Panc1 (cell line): ENCODE measurements at places on chromosomes 7 and 10.

DNA sequence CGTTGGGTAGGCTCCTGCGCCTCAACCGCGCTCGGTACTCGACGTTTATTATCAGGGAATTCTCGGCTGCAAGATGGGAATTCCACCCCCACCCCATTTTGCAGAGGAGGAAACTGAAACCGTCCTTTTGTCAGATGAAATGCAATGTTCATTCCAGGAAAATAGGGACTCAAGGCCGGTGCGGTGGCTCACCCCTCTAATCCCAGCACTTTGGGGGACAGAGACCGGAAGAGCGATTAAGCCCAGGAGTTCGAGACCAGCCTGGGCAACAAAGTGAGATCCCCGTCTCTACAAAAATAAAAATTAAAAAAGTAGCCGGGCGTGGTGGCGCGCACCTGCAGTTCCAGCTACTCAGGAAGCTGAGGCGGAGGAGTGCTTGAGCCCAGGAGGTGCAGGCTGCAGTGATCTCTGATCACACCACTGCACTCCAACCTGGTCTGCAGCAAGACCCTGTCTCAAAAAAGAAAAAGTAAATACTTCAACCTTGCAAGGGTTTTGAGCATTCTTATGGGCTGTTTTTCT, 720 bp upstream of the RFC2 start:
- H3K4me3 ChIP-seq = peak overlapping the region; percentile 88
- H3K36me3 ChIP-seq = no peaks in the 10 kb centered on the region; the same call in 1 of the 2 replicates
- peak overlapping the region; percentile 85 for H3K27ac ChIP-seq

- H3K4me3 ChIP-seq = no peak overlapping the region
- no peak overlapping the region for H3K27ac ChIP-seq
- no peak for DNase-seq
- no peaks in the 10 kb centered on the region for H3K36me3 ChIP-seq
- H3K4me1 ChIP-seq = no peaks in the 10 kb centered on the region
- H3K27me3 ChIP-seq = 0 out of 2 replicates have a peak, but pooled peaks cover 5% of the 10 kb centered on the region
Measured at GRCh38 chr10:44682507-44682906, 228.6 kb upstream of the TMEM72 start.

DNA sequence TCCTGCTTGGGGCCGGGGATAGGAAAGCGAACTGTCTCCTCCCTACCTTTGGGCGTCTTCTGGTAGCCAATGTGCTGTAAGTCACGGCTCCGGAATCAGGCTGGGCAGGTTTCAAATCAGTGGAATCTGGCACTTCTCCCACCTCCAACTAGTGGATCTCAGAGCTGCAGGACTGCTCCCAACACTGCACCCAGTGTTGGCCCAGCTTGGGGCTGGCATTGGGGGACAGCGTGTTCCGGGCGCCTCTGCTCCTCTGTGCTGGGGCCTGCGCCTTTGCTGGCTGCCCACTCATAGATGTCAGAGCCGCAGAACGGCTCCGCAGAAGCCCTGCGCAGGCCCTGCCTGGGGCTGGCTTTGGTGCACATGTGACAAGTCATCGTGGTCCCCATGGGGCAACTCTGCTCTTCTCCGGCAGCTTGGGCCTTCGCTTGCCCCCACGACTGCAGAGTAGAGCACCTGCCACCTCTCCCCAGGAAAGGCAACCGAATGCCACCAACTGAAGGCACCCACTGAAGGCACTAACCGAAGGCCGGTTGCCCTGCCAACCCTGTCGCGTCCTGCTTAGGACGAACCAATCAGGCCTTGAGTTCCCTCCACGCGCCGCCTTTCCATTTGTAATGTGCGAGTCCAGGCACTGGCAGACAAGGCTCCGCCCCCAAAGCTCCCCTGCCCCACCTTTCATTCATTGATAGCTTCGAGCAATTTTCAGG, 85.5 kb upstream of the ABI1 start:
- no peaks in the 10 kb centered on the region for H3K27me3 ChIP-seq
- no peak overlapping the region for H3K27ac ChIP-seq
- no peak overlapping the region for H3K4me3 ChIP-seq
- no peaks in the 10 kb centered on the region for H3K4me1 ChIP-seq

- no peaks in the 10 kb centered on the region for H3K4me1 ChIP-seq
- DNase-seq = no peak
- H3K27ac ChIP-seq = no peak overlapping the region
- no peaks in the 10 kb centered on the region for H3K36me3 ChIP-seq
- H3K4me3 ChIP-seq = no peak overlapping the region
Measured at GRCh38 chr7:133763076-133763640, 364.0 kb upstream of the LRGUK start.

DNA sequence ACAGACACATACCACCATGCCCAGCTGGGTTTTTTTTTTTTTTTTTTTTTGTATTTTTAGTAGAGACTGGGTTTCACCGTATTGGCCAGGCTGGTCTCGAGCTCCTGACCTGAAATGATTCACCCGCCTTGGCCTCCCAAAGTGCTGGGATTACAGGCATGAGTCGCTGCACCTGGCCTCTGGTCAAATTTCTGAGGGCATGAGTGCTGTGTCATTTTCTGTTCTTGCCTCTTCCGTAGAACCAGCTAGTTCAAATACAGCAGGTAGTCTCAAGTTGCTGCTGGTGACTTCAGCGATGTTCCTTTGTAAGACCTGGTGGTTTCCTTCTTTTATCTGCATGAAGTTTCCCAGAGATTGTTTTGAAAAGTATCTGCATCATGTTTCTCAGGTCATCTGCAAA, 134.8 kb upstream of the SHH start:
- H3K36me3 ChIP-seq = no peaks in the 10 kb centered on the region
- H3K4me3 ChIP-seq = no peak overlapping the region
- peaks cover 19% of the 10 kb centered on the region for H3K4me1 ChIP-seq
- DNase-seq = no peak
